ENCODE measurements at places on chromosomes 11 and 22.

- no peak for DNase-seq
These were observed 261.4 kb downstream of the TBC1D22A start for GRCh38 chr22:47023871-47024270.

DNA sequence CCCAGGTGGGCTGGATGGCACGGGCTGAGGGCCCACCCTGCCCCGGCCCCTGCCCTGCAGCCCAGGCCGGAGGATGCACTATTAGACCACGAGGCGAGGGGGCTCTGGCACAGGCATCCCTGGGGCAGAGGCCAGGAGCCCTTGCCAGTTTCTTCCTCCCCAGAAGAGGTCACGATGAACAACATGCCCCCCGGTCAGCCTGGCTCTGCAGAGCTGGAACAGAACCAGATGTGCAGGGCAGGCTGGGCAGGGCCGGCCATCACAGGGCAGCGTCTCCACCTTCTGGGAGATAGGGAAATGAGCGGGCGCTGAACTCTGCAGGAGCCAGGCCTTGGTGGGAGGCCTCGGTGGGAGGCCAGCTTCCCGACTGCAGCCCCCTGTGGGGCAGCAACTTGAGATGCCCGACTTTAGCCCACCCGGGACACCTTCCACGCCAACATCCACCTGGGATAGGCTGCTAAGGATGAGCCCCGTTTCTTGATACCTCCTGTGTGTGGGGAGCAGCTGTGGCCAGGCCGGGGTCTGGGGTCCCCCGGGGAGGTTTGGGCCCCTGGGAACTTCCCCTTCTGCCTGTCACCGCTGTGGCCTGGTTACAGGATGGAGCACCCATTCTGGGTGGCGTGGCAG lies 21.8 kb upstream of the GNB1L start:
- no peak for DNase-seq

GRCh38 chr11:127000981-127001380 lies 411 bp upstream of the KIRREL3 start:
- no peak for DNase-seq

GRCh38 chr11:12531681-12532080 lies 142.5 kb upstream of the TEAD1 start:
- DNase-seq: no peak

Data from stimulated activated CD4-positive, alpha-beta T cell treated with anti-CD3 and anti-CD28 coated beads, TNF-alpha, amount 100 ng/mL, for 48 hours (primary cell).